Smooth muscle cell of the brain vasculature (primary cell): ENCODE measurements at places on chromosomes 12 and 14.
A peak's percentile ranks its signal among the peaks of the same experiment; 100 is the strongest.

DNA sequence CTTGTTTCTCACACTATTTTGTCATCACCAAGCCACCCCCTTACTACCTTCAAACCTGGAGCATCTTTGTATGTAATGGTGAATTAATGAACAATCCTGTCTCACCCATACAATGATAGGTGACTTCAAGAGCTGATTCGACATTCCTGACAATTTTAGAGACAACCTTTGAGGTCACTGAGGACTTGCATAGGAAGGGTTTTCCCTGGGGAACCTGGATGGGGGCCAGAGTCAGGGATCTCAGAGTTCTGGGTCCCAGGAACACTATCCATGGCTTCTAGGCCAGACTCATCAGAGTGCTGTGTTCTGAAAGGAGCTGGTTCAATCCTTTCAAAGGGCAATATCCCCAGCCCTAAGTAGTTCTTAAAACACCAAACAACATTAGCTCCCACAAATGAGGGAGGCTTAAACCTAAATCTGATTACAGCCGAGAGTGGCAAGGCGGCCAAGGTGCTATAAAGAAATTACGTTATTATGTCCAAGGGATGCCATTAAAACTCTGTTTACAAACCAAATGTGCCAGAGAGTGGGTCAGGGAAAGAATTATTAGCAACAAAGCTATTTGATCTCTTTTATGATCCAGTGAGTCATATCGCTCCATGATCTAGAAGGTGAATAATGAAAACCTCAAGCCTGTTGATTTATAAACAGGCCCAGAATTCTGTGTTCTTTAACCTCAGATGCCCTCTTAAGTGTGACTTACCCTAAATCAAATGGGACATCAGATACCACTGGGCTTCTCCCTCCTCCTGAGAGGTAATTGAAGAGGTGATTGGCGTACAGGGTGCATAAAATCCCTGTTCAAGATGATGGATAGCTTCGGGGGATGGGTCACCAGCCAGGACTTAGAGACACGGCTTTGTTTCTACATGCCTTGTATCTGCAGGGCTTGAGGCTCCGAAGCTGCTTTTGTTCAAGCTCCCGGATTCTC is 230.2 kb upstream of the TBX3 start:
- DNase-seq: no peak

DNA sequence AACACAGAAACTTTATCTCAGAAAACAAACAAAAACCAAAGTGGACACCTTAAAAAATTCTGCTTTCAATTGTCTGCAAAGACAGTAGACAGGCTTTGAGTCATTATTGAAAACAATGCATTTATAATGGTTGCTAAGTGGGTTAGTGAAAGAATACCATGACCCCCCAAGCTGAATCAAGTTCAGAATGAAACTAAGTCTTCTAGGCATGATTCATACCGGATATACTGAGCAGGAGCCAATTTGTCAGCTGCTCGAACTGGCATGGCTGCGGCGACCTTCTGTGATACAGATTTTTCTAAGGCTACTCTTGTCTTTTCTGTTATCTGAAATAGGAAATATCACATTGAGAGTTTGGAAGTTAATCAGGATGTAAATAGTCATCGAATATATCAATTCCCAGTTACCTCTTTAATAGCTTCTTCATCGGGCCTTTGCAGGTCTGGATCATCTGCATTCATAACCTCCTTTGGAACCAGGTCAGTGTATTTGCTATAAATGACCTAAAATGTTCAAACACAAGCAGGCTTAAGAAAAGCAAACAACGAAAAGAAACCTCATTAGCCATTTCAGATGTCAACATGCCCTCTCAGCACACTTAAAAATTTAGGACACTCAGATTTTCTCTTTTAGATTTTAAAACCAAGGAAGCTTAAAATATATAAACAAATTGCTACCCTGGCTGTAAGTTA is 22.3 kb downstream of the SNW1 start:
- DNase-seq: no peak

GRCh38 chr12:111887926-111888745 is 46.1 kb downstream of the MAPKAPK5 start:
- no peak for DNase-seq

DNA sequence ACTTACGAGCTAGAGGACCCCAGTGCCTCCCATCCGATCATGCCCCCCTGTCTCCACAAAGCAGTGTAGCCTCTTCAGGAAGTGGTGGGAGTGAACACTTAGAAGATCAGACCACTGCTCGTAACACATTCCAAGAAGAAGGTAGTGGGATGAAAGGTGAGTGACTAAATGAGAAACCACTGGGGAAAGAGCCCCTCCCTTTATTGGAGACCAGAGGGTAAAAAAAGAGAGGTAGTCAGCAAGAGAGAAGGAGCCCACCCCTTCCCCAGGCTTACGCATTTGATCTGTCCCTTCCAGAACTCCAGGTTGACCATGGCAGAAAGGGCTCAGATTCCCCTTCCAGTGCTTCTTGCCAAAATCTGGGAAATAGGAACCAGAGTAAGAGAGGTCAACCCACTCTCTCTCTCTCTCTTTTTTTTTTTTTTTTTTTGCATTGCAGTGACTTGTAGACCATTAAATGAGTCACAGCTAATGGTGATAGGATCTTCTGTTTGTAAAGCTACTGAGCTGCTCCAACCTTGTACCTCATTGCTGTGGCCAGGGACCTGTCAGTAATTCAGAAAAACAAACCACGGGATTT is 165.4 kb downstream of the GCH1 start:
- DNase-seq: no peak

GRCh38 chr14:68680541-68681051 is 112.3 kb downstream of the ZFP36L1 start:
- no peak for DNase-seq

DNA sequence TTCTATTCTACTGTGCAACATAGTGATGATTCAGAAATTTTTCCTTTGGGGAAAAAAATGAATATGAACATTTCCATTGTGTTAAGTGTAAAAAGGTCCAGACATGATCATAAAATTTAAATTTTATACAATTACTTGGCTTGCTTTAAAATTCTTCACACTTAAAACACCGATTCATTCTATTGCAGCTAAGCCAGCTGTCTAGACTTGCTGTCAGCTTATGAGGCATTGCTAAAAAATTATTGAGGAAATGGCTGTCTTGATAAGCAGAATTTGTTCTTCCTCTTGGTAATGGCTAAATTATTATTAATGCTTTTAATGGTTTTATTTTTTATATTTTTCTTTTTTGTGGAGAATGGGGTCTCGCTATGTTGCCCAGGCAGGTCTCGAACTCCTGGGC is 1.8 kb downstream of the LYSET start:
- no peak for DNase-seq

- no peak for DNase-seq
These were observed 82.8 kb upstream of the MDM1 start for GRCh38 chr12:68414988-68415387.

DNA sequence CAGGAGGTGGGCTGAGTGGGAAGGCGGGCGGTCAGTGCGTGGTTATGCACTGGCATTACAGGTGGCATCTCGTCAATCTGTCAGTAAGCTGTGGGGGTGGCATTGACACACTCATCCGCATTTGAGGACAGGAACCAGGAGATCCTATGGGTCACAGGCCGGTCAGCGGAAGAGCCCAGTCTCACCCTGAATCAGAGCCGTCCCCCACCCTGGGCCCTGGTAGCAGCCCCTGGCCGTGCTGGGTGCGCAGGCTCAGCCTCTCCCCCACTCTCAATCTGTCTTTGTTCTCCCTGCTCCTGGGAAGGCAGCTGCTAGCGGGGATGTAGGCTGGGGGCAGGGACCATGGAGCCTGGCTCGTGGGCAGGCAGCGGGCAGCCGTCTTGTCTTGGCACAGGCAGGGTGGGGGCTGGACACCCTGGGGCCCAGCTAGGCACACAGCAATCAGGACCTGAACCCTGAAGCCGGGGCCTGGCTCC is 5.1 kb downstream of the INF2 start:
- no peak for DNase-seq

- DNase-seq: no peak
These were observed 89.2 kb downstream of the KCNK10 start for GRCh38 chr14:88233915-88234314.

GRCh38 chr14:47675466-47676314 is at the start of gene MDGA2:
TSS of gene MDGA2 (minus strand) at chr14:47675605.
- DNase-seq: no peak

GRCh38 chr14:75067212-75067611 is 2.2 kb upstream of the ZC2HC1C start:
- no peak for DNase-seq

DNA sequence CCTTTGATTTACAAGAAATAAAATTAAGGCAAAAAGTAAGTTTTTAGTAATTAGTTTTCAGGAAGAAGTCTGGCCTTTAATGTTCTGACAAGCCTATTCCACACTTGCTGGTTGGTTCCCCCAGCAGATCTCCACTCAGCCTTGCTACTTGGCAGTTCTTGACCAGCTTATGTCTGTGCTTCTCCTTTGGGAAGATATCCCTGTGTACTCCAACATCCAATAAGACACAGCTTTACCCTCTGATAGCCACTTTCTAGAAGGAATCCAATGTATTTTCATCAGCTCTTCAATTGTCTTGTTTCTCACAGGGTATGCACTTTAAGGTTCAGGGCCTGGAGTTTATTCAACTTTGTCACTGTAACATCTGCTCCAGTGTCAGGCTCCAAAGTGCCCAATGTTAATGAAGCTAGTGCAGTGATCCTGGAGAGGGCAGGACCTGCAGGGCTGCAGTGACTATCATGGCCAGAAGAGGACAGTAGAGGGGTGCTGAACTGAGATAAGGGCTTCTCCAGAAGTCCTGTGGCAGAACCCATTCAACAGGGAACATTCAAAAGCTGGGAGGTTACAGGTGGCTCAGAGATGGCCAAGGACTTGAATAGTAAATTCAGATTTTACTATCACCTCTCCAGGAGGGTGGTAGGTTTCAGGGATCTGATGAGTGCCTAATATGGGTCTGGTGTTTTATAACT is 22.9 kb downstream of the JKAMP start:
- DNase-seq: peak; percentile 6

DNA sequence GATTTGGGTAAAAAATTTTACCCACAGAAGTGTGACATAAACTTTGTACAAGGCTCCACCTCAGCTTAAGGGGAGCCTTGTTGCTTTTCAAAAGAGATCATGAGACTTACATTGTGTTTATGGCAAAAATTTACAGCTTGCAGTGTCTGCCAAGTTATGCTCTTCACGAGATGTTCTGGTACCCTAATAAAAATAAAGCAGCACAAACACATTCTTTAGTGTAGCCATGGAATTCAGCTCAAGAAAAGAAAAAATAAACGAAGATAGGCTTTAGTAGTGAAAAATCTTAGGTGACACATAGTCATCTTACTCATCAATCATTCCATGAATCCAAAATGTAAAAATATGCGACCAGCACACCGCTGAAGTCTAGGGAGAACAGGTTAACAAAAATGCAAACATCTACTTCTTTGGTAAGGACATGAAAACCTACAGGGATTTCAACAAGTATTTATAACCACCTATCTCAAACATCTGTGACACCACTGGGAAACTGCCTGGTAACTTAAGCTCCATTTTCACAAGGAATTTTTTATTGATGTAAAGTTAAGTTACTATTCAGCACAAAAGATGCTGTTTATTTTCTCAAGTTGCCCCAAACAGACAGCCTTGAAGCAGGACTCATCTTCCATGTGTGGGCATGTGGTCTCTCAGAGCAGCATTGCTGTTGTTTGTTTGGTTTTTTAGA is 32.9 kb downstream of the DMAC2L start:
- DNase-seq: no peak

DNA sequence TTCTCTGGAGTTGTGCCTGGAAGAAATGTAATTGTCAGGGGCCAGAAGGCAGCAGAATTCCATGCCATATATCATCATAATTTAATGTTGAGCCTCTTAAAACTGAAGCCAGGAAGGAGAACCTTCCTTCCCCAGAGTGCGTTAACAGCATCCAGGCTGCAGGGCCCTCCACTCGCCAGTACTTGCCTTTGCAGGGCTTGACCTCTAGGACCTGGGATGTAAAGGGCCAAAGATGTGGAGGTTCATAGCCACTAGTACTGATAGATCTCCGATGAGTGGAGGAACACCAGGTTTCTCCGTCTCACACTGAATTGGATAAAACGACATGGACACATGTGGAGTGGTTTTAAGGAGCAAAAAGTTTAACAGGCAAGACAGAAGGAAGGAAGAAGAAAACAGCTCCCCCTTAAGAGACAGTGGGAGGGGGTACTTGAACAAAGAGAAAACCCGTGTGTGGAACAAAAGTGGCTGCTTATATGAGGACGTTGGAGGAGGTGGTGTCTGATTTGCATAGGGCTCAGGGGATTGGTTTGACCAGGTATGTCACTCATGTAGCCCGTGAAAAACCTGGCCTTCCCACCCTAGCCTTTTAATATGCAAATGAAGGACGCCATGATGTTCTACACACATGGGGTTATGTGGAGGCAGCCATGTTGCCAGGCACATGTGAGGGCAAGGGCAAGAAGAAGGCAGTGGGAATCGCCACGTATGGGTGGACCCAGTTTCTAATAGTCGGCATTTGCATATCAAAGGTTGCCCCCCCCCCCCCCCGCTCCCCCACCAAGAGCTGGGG is 38.8 kb upstream of the WSCD2 start:
- DNase-seq: no peak
